ENCODE measurements at places on chromosomes 2 and 18.

- no peaks in the 10 kb centered on the region for H3K4me1 ChIP-seq
- no peak overlapping the region for H3K4me3 ChIP-seq
- H3K27ac ChIP-seq, result no peak overlapping the region
- no peak for DNase-seq
- H3K27me3 ChIP-seq, result no peaks in the 10 kb centered on the region
- no peaks in the 10 kb centered on the region for H3K36me3 ChIP-seq
These were observed 70.9 kb downstream of the SUCLG1 start for GRCh38 chr2:84388133-84388532.

- DNase-seq, result no peak
- H3K27ac ChIP-seq, result no peak overlapping the region
- H3K4me1 ChIP-seq, result peaks cover 37% of the 10 kb centered on the region
- H3K36me3 ChIP-seq, result peaks cover 7% of the 10 kb centered on the region
- H3K4me3 ChIP-seq, result no peak overlapping the region
These were observed 1.0 kb upstream of the HS6ST1 start for GRCh38 chr2:128319631-128320191.

DNA sequence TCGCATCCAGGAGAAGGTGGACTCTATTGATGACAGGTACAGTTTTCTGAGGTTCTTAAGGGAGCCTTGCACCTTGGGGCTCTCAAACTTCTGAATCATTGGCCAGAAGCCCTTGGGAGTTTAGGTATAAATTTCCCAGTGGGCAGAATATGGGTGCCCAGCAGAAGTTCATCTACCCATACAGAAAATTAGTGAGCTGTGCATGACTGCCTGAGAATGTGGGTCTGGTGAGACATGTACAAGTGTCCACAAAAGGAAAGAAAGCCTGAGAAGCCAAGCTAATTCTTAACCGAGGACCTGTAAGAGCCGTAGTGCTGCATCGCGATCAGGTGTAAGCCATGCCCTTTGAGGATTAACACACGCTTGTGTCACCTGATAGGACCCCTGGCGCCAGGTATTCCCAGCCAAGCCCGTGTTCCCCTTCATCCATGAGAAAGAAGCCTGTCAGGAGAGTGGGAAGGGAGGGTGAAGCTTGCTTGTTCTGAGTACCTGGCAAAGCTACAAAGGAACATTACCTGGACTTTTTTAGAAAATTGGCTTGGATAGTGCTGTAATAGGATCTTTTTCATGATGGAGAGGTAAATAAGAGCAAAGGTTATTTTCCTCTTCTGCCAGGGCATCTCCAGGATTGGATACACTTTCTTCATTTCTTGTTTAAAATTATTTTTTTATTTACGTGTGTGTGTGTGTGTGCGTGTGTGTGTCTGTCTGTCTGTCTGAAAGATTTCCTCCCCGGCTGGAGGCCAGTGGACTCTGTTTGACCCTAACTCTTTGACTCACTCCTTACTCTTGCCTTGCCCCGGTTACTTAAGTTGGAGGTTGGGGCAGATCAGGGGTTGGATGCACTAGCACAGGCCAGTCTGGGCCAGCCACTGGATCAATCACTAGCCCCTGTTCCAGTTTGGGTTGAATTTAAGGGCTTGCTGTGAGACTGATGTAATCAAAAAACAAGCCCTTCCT is 90.4 kb upstream of the EML6 start:
- peak overlapping the region; percentile 90 for H3K27ac ChIP-seq
- H3K4me3 ChIP-seq, result no peak overlapping the region
- peaks cover 64% of the 10 kb centered on the region for H3K36me3 ChIP-seq
- H3K4me1 ChIP-seq, result peaks cover 54% of the 10 kb centered on the region
- H3K27me3 ChIP-seq, result no peaks in the 10 kb centered on the region
- DNase-seq, result no peak

DNA sequence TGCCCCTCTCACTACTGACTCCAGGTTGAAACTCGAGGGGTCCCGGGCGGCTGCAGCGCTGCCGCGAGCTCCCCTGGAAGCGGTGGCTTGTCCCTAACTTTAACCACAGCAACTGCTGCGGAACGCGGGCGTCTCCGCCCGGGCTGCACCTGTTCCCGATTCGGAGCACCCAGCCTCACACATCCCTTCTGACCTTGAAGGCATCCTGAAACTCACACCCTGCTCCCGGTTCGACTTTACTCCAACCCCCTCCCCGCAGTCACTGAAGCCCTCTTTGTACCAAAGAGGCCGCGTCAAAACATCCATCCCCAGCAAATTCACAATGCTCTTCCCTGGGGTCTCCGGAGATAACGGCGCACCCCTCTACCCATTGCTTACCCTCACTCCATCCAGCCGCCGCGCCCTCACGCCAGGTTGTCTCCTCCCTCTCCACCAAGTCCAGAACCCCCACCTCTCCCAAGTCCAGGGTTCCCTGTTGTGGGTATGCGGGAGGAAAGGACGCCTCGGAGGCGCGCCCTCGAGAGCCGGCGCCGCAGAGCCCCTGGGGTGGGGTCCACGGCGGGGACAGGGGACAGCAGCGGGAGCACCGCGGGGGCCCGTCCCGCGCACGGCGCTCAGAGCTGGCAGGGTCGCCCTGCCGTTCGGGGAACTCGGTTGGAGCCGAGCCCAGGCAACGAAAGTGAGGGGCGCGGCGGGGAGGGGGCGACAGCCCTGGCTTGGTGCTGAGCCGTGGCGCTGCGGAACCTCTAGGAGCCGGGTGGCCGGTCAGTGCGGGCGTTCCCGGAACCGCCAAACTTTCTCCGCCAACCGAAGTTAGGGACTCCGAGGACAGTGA is 934 bp downstream of the MYO5B start:
- H3K27me3 ChIP-seq, result peaks cover 18% of the 10 kb centered on the region
- no peaks in the 10 kb centered on the region for H3K36me3 ChIP-seq
- no peak for DNase-seq
- peak overlapping the region; percentile 68 for H3K4me3 ChIP-seq

GRCh38 chr2:108988796-108989713 is at the start of gene EDAR:
TSS of gene EDAR (minus strand) at chr2:108989220. CDS start at chr2:108931014, 58,206 bp downstream.
- H3K36me3 ChIP-seq, result no peaks in the 10 kb centered on the region

GRCh38 chr18:80133124-80133523 is 24.1 kb downstream of the ADNP2 start:
- no peak overlapping the region for H3K27ac ChIP-seq
- DNase-seq, result no peak
- no peaks in the 10 kb centered on the region for H3K4me1 ChIP-seq
- no peaks in the 10 kb centered on the region for H3K27me3 ChIP-seq

GRCh38 chr2:51710222-51710621 is 678.3 kb upstream of the NRXN1 start:
- H3K27ac ChIP-seq, result no peak overlapping the region
- H3K4me3 ChIP-seq, result no peak overlapping the region
- DNase-seq, result no peak
- H3K36me3 ChIP-seq, result no peaks in the 10 kb centered on the region

GRCh38 chr2:6994536-6995128 is 77.4 kb downstream of the RNF144A start:
- H3K27ac ChIP-seq, result no peak overlapping the region
- H3K4me3 ChIP-seq, result no peak overlapping the region
- no peaks in the 10 kb centered on the region for H3K27me3 ChIP-seq
- DNase-seq, result no peak
- H3K4me1 ChIP-seq, result peaks cover 34% of the 10 kb centered on the region

DNA sequence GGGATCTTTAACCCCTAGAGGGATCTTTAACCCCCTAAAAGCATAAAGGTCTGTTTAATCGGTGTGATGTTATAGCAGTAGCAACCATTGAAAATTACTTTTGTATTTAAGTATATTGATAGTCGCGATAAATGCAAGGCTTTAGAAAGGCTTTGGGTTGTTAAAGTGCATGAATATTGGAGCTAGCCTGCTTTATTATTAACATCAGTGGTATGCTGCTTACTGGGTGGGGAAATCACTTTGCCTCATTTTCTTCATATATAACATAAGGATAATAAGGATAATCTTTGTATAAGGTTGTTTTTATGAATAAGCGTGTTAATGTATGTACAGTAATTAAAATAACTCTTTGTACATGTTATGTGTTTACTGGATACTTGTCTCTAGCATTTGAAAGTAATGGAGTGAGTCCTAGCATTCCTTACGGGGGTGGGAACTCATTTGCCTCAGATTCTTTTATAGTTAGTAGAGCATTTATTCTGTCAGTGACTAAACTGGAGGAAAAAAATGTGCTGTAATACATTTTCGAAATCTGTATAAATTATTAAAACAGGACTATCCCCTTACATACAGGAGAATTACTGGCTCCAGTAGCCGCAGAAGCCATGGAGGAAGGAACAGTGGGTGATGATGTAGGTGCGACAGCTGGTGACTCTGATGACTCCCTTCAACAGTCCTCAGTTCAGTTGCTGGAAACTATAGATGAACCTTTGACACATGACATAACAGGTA is 122.2 kb downstream of the BIRC6 start:
- H3K27me3 ChIP-seq, result no peaks in the 10 kb centered on the region
- no peak overlapping the region for H3K4me3 ChIP-seq
- H3K36me3 ChIP-seq, result peaks cover 81% of the 10 kb centered on the region
- H3K27ac ChIP-seq, result peak overlapping the region; percentile 14
- no peaks in the 10 kb centered on the region for H3K4me1 ChIP-seq

DNA sequence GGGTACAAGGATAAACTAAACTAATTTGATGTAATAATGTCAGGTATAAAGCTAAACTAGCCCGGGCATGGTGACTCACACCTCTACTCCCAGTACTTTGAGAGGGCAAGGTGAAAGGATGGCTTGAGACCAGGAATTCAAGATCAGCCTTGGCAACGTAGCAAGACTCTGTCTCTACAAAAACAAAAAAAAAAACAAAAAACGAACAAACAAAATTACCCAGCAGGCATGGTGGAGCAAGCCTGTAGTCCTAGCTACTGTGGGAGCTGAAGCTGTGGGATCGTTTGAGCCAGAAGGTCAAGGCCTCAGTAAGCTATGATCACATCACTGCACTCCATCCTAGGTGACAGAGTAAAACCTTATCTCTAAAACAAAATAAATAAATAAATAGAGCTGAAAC is 131.8 kb upstream of the KYNU start:
- no peaks in the 10 kb centered on the region for H3K4me1 ChIP-seq
- no peak for DNase-seq
- H3K27ac ChIP-seq, result no peak overlapping the region
- H3K36me3 ChIP-seq, result no peaks in the 10 kb centered on the region

DNA sequence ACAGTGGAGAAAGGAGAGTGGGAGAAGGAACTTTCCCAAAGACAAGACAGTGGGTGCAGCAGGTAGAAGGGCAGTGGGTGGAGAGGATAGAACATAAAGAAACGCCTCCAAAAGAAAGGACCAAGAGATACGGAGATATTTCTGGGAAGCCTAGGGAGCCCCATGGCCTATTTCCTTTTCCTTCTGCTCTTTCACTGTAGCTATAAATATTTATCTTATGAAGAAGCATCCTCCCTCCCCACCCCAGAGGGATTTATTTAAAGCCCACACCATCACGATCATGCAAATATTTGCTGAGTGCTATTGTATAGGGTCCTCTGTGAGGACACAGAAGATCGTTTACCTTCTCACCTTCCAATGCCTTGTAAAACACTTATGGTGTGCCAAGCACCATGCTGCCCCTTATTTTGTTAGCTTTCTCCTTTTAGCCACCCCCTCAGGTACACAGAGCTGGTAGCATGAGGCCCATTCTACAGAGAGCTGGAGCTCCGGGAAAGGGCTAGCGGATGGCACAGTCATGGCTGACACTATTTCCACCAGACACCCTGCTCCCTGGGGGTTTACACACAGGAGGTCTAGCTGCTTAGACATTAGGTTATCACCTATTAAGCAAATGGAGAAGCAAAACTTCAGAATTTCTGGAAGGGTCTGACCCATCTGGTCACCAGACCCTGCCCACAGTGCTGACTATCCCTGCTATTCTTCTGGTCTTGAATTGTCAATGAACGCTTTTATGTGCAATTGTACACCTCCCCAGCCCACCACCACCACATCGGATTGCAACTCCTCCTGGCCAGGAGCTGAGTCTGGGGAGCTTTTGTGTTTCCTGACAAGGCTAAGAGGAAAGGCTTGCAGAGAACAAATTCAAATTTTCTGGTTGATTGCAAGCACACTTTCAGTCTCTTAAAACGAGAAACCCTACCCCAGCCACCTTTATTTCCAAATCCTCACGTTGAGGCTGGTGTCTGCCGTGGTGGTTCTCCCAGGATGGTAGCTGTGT is 91.8 kb upstream of the KLF7 start:
- DNase-seq, result no peak
- no peak overlapping the region for H3K4me3 ChIP-seq
- no peaks in the 10 kb centered on the region for H3K27me3 ChIP-seq

GRCh38 chr2:85945586-85945985 is 56.8 kb upstream of the ST3GAL5 start:
- no peak overlapping the region for H3K4me3 ChIP-seq
- H3K27me3 ChIP-seq, result no peaks in the 10 kb centered on the region
- H3K4me1 ChIP-seq, result peaks cover 7% of the 10 kb centered on the region
- no peak for DNase-seq

- H3K4me1 ChIP-seq, result no peaks in the 10 kb centered on the region
- no peak for DNase-seq
- H3K36me3 ChIP-seq, result no peaks in the 10 kb centered on the region
- H3K27ac ChIP-seq, result peak overlapping the region; percentile 35
- H3K4me3 ChIP-seq, result no peak overlapping the region
These were observed 38.3 kb downstream of the TMEM17 start for GRCh38 chr2:62467475-62468321.

- DNase-seq, result no peak
- H3K27me3 ChIP-seq, result no peaks in the 10 kb centered on the region
- no peaks in the 10 kb centered on the region for H3K4me1 ChIP-seq
- H3K36me3 ChIP-seq, result no peaks in the 10 kb centered on the region
- no peak overlapping the region for H3K4me3 ChIP-seq
- no peak overlapping the region for H3K27ac ChIP-seq
These were observed 140.1 kb downstream of the NOL4 start for GRCh38 chr18:34084635-34085034.
